ENCODE measurements at places on chromosomes 12 and 14.

DNA sequence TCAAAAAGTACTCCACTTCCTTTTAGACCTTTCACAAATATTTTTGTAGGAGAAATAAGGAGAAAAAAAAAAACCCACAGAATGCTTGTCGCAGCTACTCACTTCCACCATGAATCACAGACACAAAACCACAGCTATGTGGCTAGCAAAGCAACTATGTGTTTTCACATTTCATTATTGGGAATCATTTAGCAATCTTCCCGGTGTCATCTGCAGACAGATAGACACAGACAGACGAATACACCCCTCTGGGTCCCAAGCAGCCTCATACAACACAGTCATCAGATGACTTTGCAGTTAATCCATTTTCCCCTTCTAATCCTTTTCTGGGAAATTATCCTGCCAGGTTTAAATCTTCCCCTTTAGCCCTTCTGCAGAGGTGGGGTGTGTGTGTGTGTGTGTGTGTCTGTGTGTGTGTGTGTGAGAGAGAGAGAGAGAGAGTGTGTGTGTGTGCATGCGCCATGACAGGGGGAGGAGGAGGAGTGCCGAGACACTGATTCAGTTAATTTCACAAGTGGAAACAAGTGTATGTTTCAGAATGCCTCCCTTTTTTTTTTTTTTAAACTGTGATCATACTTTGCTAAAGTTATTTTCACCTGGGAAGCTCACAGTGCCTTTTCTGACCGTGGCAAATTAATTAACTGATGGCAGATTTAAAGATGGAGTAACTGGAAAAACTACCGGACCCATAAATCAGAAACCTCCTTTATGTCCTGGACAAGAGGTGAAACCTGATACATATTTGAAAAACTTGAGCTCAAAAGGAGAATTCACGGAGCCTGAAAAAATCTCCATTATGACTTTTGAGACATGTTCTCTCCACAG is 39.9 kb downstream of the LTBP2 start:
- no peak for DNase-seq

DNA sequence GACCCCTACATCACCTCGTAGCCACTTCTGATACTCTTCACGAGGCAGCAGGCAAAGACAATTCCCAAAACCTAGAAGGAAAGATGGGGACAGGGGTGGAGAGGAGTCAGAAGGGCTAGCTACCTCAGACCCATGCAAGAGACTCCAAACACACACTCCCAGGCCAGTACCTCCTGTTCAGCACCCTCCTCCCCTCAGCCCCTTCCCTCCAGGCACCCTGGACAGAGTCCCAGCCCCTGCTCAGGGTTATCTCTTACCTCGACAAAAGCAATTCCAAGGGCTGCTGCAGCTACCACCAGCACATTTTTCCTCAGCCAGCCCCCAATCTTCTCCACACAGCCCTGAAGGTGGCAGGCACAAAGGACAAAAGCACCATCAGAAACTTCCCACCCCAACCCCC is 3.3 kb downstream of the CD63 start:
- no peak for DNase-seq

GRCh38 chr12:128729628-128730121 is 94.1 kb downstream of the SLC15A4 start:
- DNase-seq = no peak

GRCh38 chr12:121719926-121720414 is 7.4 kb downstream of the TMEM120B start:
- DNase-seq = no peak

DNA sequence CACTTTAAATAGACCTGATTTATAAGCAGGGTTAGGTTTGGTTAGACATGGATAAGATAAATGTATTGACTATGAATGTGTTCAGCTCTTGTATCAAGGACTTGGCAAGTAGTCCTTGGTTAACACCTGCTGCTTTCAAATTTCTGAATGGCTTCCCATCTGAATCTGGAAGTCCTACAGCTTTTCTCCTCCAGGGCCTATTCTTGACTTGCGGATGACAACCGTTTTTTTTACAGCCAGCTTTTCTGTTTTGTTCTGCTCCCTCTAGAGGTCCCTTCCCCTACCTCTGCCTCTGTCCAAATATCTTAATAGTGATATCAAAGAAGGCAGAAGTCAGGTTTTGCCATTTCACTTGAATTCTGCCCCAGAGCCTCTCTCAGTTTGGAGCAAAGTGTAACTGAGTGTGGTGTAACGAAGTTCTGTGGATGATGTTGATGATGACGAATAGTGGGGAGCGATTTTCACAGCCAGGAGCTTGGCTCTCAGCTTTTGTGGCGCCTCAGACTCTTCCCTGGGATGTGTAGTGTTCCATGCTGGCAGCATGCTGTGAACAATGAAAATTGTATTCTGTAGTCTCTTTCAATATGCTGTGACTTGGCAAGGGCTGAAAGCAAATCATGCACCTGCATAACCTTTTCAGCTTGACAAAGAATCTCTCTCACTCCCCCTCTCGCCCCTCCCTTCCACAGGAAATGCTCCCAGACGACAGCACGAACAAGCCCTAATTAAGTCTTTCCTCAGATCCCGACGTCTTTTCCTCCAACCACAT is 5.0 kb upstream of the SLC4A8 start:
- no peak for DNase-seq

- DNase-seq = no peak
Observed at GRCh38 chr14:33492491-33492890, 458.4 kb downstream of the EGLN3 start.

- DNase-seq = no peak
Observed at GRCh38 chr14:22819151-22819988, 4.1 kb upstream of the SLC7A7 start.

- DNase-seq = no peak
Observed at GRCh38 chr12:105227879-105228278, 8.1 kb downstream of the APPL2 start.

GRCh38 chr12:122021822-122022392 is at the start of gene BCL7A:
Gene BCL7A (plus strand): TSS chr12:122021884. CDS start chr12:122022092, 208 bp downstream.
- no peak for DNase-seq

- DNase-seq = no peak
Observed at GRCh38 chr12:57983146-57983857, 41.9 kb downstream of the ATP23 start.

DNA sequence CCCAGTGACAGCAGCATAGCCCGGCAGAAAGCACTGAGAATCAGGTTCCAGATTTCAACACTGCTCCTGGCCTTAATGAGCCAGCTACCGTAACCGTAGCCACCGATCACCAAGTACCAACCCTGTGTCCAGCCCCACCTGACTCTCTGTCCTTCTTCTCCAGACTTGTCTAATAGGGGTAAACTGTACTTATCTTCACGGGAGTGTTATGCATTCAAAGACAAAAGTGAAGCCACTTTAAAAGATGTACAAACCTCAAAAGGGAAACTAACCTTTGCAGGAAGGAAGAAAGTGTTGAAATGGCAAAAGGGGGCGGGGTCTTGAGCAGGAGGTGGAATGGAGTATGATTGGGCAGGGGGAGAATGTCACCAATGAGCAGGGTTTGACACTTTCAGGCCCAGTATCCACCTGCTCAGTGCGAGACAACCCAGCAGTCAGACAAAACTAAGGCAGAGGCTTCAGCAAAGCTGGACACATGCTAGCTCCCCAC is 226.1 kb downstream of the CHST11 start:
- no peak for DNase-seq

All from DMS 273 treated with DMSO at 0.1 percent for 48 hours (cell line).